HuH-7 (cell line): ENCODE measurements at places on chromosomes 16 and 17.
A peak's percentile ranks its signal among the peaks of the same experiment; 100 is the strongest.

DNA sequence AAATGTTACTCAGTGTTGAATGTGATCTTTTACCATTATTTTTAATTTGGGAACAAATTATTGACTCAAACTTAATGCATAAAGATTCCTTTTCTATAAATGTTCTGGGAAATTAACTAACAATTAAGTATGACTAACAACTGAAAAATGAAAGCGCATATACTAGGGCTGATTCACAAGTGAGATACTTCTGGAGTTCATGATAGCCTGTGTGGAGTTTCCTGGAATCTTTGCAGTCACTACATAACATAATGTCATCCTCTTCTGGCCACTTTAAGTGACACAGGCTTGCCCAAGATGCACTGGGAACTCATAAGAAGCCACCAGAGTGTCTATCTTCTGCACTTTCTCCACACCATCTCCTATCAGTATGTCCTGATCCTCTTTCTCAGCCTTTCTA lies 450.3 kb upstream of the CDH11 start:
- no peak for DNase-seq

DNA sequence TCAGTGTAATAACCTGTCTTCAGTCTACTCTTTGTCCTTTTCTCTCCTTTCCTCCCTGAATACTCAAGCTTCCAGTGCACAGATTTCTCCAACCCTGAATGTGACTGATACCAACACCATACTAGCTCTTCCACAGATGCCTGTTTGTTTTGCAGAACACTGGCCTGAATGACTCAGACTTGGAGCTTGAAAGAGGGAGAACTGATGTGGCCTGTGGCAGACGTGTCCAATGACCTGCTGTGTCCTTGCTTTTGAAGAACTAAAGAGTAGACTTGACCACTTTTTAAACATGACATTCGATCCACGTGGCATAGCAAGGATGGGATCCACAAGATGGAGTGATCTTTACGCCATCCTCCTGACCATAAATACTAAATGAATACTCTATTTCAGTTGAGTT lies 361.0 kb downstream of the WWOX start:
- DNase-seq: no peak

DNA sequence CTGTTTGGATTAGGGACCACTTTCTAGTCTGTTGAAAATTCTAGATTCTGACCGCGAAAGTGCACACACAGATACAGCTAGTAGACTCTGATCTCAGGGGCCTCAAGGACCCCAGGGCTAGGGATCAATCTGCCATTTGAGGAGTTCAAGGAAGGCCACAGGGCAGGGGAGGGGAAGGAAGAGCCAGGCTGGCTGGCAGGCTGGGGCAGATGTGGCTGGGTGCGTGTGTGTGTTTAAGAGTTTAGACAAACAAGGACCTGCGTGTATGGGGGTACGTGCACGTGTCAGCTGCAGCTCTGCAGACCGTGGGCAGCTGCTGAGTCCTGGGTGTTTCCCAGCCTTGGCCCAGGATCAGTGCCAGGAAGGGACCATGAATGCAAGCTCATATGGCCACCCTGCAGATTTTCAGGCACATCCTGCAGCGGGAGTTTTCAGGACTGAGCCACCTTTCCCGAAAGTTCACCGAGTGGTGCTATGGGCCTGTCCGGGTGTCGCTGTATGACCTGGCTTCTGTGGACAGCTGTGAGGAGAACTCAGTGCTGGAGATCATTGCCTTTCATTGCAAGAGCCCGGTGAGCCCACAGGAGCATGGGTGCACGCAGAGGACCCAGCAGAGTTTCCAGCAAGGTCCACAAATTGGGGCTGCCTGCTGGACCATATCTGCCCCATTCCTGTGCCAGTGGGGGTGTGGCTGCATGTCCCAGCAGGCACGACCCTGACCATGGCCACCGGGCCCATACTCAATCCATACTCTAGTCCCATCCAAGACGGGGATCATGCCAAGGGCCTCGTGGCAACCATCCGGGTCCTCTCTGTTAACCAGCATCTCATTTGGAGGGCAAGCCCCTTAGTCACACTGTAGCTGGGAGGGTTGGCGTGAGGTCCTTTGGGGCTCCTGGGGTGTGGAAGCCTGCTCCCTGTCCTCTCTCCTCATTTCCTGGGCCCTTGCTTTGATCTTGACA lies 10.6 kb downstream of the TRPV2 start:
- no peak for DNase-seq

DNA sequence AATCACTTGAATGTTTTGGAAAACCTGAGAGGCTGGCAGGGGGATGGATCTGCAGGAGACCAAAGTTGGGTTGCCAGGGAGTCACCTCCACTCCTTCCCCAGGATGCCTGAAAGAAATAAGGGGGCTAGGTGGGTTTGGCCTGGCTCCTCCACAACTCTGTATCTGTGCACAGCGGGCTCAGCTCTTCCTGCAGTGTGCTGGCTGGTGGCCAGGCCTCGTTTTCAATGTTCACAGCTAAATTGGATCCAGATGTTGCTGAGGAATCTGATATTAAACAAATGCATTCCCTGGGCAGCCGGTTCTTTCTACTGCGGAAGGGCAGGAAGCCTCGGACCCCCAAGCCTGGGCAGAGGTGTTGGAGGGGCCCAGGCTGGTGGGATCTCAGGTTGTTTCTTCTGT lies 106.2 kb downstream of the N4BP1 start:
- DNase-seq: no peak

DNA sequence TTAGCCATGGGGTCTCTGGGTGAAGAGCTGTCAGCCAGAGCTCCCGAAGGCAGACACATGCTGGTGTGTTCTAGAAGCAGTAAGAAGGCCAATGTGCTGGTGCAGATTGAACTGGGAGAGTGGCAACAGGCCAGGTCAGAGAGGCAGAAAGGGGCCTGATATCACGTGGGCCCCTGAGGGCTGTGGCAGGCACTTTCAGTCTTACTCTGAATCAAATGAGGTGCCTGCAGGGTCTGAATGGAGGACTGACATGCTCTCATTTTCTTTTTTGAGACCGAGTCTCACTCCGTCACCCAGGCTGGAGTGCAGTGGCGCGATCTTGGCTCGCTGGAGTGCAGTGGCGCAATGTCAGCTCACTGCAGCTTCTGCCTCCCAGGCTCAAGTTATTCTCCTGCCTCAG lies 293.8 kb downstream of the ABCC12 start:
- no peak for DNase-seq

DNA sequence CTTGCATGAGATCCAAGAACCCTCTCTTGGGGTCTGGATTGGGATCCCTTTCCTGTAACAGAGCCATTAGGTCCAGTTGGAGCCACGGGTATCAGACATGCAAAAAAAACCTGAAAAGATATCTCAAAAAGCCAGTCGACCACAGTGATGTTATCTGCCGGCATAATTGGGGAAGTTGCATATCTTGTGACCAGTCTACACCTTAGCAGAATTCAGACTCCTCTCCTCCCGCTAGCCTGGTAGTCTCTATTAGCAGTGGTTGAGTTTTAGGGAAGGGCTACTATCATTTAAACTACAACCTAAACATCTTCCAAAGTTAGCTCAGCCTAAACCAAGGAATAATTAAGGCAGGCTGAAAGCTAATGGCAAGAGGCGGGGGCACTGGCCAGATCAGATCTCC lies 16.2 kb upstream of the PSMD7 start:
- no peak for DNase-seq

DNA sequence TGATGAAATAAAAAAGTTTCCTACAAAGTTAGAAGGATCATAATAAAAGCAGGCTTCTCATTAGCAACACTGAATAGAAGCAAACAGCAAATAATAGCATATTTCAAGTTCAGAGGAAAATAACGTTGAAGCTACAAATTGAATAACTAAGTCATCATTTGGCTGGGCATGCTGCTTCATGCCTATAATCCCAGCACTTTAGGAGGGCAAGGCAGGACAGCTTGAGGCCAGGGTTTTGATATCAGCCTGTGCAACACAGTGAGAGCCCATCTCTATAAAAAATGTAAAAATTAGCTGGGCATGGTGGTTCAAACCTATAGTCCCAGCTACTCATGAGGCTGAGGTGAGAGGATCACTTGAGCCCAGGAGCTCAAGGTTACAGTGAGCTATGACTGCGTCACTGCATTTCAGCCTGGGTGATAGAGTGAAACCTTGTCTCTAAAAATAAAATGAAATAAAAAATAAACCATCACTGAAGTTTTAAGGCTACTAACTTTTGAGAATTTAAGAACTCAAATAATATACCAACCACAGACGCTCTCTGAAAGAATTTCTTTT lies 25.5 kb downstream of the NCOR1 start:
- DNase-seq: no peak

DNA sequence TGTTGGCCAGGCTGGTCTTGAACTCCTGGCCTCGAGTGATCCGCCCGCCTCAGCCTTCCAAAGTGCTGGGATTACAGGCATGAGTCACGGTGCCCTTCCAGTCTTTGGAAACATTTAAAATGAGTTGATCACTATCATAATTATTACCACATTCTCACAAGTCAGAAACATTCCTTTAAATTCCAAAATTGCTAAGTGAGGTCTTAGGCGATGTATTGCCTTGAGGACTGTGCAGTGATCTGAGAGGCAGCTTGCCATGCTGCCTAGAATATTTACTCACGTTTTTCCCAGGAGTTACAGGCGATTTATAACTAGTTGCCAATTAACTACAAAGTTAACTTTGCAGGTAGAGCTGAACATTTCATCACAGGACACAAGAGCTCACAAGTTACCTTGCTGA lies 5.7 kb upstream of the ATXN1L start:
- no peak for DNase-seq

DNA sequence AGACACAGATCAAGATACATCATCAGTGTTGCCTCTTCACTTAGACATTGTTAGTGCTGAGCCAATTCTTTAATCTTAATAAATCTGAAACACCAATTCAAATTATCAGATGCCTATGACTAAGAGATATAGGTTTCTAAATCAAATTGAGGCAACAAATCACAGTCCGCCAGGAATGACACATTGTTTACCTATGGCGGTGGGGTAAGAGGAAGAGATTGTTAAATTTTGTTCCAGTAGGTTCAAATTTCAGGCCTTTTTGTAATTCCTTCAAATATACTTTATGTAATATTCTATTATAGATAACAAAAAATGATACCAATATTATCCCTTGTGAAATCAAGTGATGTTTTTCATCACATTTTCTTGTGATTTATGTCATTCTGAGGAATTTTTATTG lies 145.9 kb downstream of the CDH8 start:
- no peak for DNase-seq

GRCh38 chr16:22763437-22764080 lies 50.4 kb upstream of the HS3ST2 start:
- DNase-seq: no peak

GRCh38 chr16:84214451-84215066 lies 23.6 kb downstream of the ADAD2 start:
- DNase-seq: no peak

DNA sequence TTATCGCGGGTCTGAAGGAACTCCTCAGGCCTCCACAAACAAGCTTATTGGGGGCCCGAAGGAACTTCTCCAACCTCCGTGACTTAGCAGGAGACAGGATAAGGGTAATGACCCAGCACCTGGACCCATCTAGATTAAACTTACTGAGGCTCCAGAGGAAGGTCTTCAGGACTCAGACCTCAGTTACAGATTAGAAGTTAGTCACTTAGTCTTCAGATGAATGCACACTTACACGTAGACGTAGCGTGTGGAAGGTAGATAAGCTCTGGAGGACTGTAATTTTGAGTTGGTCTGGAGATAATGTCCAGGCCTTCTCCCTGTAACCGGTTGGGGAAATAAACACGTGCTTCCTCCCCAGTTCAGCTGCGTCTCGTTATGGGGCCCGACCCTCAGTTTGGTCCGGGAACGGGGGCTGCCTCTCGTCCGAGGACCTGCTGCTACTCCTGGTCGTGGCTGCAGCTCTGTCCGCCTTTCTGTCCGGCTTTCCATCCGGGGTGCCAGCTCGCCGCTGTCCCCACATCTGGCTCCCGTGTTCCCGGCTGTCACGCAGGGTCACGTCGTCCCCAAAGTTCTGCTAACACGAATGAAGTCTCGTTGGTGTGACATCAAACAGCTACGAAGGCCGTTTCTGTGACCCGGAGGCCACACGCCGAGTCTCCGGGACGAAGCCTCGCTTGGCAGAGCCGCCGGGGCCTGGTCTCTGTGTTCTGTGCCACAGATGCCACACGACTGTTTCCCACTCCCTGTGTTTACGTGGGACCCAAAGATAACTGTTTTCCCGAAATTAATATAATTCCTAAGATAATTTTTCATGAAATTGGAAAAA lies 11.8 kb upstream of the SECTM1 start:
- no peak for DNase-seq

DNA sequence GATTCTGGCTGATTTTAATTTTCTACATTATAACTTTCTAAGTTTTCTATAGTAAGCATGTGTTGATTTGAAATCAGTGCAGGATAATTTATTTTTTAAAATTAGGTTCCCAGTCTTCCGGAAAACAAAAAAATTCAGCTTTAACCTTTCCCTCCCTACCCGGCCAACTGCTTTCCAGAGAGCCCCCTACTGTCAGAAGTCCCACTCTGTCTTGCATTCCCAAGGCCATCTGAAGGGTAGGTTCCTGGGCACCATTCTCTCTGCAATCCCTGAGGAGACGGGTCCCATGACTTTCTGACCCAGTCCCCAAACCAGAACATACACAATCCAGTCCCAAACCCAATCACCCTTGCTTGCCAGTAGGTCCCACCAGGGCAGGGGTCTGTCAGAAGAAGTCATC lies 200.3 kb downstream of the CYLD start:
- DNase-seq: no peak

- DNase-seq: no peak
Observed at GRCh38 chr17:82201498-82201910, 11.1 kb downstream of the CCDC57 start.

DNA sequence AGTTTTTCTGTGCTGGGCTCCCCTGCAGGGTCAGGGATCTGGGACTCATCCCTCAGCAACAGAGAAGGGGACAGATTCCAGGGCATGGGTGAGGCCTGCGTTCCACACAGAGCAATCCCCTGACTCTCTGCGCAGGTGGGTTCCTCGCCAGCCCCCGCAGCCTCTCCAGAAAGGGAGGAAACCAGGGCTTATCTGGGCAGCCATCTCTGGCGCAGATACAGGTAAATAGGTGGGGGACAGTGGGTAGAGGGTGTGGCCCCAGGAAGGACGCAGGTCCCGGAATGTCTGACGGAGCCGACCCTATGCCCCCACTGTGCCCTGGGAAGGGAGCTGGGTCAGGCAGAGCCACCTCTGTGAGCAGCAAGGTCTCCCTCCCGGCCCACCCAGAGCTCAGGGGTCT lies 23.2 kb downstream of the PIEZO1 start:
- no peak for DNase-seq

DNA sequence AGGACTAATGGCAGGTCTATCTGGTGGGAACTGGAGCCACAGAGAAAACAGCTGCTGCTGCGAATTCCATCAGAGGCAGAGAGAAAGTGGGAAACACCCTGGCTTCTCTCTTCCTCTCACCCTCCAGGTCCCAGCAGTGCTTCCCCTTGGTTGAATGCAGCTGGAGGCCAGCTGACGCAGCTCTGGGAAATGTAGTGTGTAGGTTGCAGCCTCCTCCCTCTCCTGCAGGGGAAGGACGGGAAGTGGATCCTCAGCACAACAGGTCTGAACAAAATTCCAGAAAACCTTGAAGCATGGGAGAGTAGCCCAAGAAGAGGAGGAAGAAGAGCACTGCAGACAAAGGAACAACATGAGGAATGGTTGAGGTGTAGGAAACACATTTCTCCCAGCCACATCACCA lies 67.8 kb upstream of the MMP2 start:
- no peak for DNase-seq

GRCh38 chr16:80463326-80463725 lies 77.5 kb upstream of the DYNLRB2 start:
- peak; percentile 40 for DNase-seq

GRCh38 chr16:57648125-57648524 lies 19.7 kb downstream of the ADGRG1 start:
- DNase-seq: no peak
